H1 (cell line): ENCODE measurements at places on chromosomes 7 and 10. TPM values are rescaled to one million over a fixed set of nuclear protein-coding genes. Genes with fewer than 3 reads are reported as not detected.
A peak's percentile ranks its signal among the peaks of the same experiment; 100 is the strongest.

Gene GALNT17
- polyA plus RNA-seq: 37.7 and 46.6 TPM in 2 replicates

Gene PNLIPRP2
- 0.11 and 0.13 TPM in 2 replicates for polyA plus RNA-seq

Gene ANTXRL
- polyA plus RNA-seq: not detected in 2 replicates

Gene ZNF716
- not detected in 2 replicates for polyA plus RNA-seq

Gene RADIL
- 5.4 and 7.6 TPM in 2 replicates for polyA plus RNA-seq

Gene DNAJC2
- polyA plus RNA-seq: 5.8 and 9.8 TPM in 2 replicates

Gene GPNMB
- 0.61 and 1.4 TPM in 2 replicates for polyA plus RNA-seq

Gene ANXA8L1
- 0.20 TPM in 1 of 2 replicates, not detected in the other for polyA plus RNA-seq

Gene SORBS1
- 16.0 and 17.5 TPM in 2 replicates for polyA plus RNA-seq

Gene SNX10
- 1.9 and 4.4 TPM in 2 replicates for polyA plus RNA-seq

DNA sequence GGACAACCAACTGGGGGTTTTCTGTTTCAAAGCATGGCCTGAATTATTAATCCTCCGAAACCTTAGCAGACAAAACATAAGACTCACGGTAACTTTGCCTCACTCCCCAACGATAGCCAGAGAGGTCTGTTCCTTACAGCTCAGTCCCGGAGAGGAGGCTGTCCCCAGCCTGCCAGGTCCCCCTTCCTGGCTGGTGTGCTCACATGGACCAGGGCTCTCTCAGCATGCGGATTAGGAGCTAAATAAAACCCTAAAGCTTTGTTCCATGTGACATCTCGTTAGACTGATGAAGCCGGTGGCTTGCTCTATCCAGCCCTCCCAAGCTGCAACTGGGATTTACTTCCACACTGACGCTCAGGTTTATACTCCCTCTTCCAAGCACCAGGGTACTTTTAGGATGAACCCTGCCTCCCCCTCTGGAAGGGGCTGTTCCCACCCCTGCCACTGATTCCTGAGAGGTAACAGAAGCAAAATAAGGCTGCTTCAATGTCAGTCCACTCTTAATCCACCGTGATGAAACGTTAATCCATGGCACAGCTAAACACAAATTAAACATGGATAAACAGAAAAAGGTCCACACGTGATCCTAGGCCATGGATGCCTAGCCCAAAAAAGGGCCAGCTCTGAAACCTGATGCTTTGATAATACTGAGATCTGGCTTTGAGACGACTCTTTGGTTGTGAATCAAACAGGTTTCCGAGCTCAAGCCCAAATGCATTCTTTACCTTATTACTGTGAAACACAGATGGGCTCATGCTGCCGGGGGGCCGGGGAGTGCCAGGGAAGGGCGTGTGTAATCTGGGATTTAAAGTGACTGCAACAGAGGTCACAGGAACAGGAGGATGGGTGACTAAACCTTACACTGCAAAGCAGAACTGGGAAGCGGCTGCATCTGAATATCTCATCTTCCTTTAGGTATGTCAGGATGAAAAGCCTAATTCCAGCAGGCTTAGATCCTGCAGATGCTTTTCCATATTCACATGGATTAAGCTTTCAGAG lies 86.2 kb downstream of the ZRANB1 start:
- no peak for DNase-seq

DNA sequence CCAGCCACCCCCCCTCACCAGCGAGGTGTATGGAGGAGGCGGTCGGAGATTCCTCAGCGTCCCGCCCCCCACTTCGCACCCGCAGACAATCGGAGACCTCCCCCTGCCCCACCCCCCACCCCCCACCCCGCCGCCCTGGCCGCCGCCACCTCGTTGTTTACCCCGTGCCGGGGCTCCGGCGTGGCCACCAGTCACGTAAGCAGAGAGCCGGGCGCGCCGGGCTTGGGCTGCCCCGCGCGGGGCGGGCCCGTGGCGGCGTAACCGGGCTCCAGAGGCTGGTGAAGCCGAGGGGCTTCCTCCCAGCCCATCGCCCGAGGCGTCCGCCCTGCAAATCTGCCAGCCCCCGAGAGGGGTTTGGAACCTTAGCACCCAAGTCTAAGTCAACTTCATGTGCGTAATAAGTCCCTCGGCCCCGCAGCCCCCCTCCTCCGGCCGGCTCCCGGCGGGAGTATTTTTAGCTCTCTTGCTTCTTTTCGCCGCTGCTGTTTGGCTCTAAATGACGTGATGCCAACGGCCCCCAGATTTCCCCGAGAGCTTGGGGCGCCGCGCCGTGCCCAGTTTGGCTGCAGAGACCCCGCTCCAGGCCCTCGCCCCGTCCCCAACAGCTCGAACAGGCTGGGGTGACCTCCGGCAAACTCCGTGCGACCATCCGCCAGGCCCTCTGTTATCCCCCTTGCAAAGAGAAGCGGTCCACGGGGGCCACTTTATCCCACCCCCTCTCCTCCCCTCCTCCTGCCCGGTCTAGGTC lies 2.7 kb downstream of the MXI1 start:
- peak; percentile 74 for DNase-seq

- no peak for DNase-seq
Observed at GRCh38 chr10:89332123-89332633, 4.4 kb downstream of the IFIT3 start.

DNA sequence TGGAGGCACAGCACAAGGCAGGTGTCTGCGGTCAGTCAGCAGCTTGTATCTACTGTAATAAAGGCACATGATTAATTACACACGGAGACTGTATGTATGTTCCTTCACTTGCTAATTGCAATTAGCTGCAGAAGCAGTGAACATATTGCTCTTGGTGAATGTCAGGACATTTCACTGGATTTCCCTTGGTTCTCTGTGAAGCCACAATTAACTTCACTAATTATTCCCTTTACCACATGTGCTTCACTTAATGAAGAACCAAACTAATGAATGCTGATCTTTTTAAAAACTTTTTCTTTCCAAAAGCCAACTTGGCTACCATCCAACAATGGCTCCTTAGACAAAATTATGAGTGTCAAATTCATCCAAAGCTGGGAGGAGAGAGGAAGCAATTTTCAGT lies 290.7 kb downstream of the ADRA2A start:
- no peak for DNase-seq

DNA sequence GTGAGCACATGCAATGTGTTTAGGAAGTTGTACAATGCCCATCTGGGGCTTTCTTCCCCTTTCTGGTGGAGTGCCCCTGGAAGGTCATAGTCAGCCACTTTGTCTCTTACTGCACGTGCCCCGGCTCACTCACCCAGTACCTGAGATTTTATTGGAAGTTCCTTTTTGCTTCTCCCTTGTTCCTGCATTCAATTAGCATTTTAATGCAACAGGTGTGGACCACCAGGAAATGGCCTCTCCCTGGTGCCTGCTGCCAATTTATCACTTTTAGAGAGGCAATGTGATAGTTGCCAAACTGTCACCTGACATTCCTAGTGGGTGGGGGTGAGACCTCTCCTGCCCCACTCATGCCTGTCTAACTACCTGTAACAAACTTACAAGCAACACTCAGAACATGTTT lies 293.4 kb upstream of the DKK1 start:
- DNase-seq: peak; percentile 48

- DNase-seq: no peak
Observed at GRCh38 chr7:11212080-11212711, 238.5 kb downstream of the PHF14 start.

DNA sequence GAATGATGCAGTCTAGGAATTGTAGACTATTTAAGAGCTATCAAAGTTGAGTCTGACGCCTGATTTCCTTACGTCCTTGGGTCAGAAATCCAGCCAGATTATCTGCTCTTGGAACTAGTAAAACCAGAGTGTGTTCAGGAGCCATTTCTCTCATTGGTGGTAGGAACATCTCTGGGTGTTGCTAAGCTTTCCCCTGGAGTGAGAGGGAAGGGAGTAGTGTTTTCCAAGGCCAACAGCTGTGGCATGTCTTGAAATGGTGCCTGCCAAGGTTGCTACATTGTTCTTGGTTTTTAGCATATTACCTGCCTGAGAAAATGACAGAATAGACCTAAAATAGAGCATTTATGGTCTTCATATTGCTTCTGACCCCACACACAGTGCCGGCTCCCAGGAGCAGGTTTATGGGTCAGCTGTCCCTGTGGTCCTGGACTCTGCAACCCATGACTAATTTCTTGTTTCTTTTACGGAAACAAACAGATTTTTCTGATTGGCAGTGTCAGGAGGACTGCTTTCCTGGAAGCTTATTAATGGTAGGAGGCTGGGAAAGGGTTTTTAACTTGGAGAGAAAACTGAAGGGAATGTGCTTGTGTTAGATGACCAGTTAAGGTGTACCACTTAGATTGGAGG lies 17.5 kb downstream of the GBF1 start:
- DNase-seq: no peak

- DNase-seq: no peak
Observed at GRCh38 chr7:30169579-30169978, 34.8 kb downstream of the MTURN start.

DNA sequence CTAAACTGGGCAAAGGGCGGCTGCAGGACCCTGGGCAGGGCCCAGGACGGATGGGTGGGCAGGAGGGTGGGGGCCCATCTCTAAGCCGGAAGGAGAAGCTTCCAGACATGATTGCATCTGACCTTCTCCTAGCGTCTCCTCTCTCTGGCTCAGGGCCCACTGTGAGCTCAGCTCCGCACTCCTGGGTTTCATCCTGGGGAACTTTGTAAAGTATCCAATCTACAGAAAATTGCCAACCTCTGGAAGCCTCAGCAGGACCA lies 8.8 kb upstream of the RET start:
- no peak for DNase-seq

GRCh38 chr7:94303695-94304094 lies 91.0 kb upstream of the COL1A2 start:
- DNase-seq: no peak

GRCh38 chr7:114405427-114405826 lies 9.2 kb upstream of the FOXP2 start:
- no peak for DNase-seq

- no peak for DNase-seq
Observed at GRCh38 chr7:113197274-113197673, 78.9 kb upstream of the SMIM30 start.

GRCh38 chr10:10911035-10911434 lies 106.6 kb upstream of the CELF2 start:
- DNase-seq: no peak

DNA sequence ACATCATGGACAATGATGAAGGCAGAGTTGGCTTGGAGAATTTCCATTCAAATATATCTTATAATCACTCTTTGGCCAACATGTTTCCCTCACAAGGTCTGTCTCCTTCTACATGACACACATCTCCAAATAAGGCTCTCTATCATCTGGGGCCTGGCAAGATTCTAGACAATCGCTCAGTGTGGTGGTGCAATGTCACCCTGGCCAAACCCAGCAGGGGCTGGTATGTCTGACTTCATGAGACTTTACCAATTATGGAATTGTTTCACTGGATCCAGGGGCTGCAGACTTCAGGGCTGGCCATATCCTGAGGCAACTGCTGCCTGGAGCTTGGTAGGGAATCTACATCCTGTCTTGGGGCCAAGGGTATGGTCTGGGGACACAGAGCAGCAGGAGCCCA lies 319.0 kb downstream of the PLXNA4 start:
- no peak for DNase-seq

- no peak for DNase-seq
Observed at GRCh38 chr10:131876508-131876907, 24.3 kb upstream of the PPP2R2D start.

- no peak for DNase-seq
Observed at GRCh38 chr7:64879086-64879730, 23.9 kb upstream of the ZNF273 start.

- DNase-seq: no peak
Observed at GRCh38 chr7:143487061-143487460, 9.4 kb downstream of the TAS2R41 start.

GRCh38 chr10:66752714-66753113 lies 173.1 kb upstream of the LRRTM3 start:
- DNase-seq: no peak

DNA sequence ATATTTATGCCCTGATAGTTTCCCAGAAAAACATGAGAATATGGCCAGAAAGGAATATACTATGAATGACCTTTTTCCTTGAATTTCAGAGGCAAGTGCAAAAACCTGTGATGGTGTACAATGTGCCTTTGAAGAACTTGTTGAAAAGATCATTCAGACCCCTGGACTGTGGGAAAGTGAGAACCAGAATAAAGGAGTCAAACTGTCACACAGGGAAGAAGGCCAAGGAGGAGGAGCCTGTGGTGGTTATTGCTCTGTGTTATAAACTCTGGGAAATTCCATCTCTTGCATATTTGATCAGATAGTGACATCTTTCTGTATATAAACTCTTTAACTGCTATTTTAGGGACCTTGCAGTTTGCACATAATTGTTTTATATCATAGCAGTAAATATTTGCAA lies 33.7 kb downstream of the RAB18 start:
- DNase-seq: no peak

GRCh38 chr7:157009170-157009777 lies 1.2 kb downstream of the MNX1 start:
- no peak for DNase-seq

GRCh38 chr7:33735403-33735802 lies 169.9 kb upstream of the BMPER start:
- no peak for DNase-seq

GRCh38 chr10:95467162-95467599 lies 94.0 kb downstream of the SORBS1 start:
- peak; percentile 65 for DNase-seq

DNA sequence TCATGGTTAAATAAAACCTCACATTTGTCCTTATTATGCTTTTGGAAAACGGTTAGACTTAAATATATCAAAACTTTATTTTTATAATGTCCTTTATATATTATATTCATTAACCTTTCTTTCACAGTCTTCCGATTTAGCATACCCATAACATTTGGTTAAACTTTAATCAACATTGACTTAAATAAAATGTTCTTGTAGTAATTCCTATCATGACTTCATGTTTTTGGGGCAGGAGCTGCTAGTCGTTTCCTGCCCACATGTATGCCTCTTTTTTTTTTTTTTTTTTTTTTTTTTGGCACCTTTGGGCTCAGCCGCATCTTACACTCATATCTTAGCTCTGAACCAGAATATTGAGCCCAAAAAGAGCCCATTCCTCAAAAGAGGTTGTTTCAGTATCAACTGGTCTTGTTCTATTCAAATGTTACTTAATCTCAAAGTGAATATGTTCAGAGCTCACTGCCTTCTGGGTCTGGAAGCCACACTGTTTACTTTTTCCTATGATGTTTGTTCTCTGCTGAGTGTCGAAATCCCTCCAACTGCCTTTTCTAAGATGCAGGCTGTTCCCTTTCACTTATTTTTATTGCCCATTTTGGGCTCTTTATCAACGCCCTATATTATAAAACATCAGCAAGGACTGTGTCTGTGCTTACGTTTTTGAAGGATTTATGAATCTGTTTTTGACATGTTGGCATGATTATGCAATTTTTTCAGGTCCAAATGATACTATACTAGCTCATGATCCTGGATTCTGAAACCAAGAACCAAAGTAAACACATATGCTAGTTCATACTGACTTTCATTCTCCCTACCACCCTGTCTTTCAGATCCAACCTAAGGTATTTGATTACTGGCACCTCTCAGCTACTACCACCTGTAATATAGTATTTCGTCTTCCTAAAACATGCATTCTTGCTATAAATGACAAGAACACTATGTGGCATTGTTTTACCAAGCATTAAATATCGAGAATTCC lies 914.4 kb downstream of the PCDH15 start:
- DNase-seq: no peak

GRCh38 chr10:29849126-29849833 lies 210.1 kb downstream of the JCAD start:
- no peak for DNase-seq
